ENCODE measurements at places on chromosomes 12 and 14.

DNA sequence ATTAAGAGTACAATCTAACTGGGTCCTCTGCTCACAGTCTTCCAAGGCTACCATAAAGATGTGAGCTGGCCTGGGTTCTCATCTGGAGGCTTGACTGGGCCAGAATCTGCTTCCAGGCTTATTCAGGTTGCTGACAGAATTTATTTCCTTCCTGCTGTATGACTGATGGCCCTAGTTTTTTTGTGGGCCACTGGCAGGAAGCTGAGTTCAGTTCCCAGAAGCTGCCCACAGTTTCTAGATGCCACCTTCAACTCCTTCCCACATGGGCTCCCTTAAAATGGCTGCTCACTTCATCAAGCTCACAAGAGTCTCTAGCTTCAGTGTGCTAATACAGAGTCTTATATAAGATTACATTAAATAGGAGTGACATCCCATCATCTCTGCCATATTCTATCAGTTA lies 121.7 kb upstream of the CAND1 start:
- no peak for DNase-seq

GRCh38 chr12:4813741-4814140 lies 93.5 kb downstream of the GALNT8 start:
- no peak for DNase-seq

DNA sequence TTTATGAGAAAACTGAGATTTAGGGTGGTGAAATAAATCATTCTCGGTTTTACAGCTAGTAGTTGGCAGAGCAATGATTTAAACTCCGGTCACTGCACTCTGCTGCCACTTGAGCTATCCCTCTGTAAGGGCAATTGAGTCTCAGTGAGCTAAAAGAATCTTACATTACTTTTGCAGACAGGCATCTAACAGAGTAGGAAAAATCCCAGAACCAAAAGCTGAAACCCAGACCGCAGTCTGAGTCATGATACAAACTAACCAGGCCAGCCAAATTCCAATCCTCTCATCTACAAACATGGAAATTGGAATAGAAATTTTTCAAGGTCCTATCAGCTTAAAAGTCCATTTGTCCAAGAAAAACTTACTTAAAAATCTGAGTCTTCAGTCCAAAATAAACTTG lies 73.7 kb downstream of the ANKS1B start:
- DNase-seq = no peak

- DNase-seq = no peak
Measured at GRCh38 chr12:93795352-93795751, 118.2 kb downstream of the CRADD start.

DNA sequence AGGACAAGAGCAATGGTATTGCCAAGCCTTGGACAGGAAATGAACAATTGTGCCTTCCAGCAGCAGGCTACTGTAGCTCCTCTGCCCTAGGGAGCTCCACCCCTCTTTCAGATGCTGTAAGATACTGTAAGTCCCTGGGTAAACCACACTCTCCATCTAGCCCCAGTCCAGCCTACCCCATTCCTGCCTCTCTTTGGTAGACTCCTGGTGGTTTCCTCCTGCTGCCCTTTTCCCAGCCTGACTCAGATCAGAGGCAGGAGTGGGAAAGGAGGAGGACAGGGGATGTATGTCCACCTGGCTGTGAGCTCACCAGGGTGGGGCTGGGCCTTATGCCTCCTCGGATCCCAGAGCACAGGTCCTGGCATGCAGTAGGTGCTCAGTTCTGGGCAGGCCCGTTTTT lies 174.6 kb downstream of the ESRRB start:
- DNase-seq = no peak

GRCh38 chr12:45637706-45638105 lies 91.8 kb upstream of the ARID2 start:
- DNase-seq = no peak

DNA sequence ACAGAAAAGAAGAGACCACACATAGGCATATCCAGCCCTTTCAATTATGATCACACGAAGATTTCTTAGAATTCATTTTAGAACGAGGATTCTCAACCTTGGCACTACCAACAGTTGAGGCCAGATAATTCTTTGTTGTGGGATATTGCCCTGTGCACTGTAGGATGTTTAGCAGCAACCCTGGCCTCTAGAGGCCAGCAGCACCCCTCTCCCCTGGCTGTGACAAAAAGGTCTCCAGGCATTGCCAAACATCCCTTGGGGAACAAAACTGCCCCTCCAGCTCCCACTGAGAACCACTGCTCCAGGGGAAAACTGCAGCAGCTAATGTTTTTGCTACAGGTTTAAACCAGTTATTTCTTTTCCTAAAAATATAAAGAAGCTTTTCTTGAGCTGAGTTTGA lies 7.1 kb downstream of the NT5DC3 start:
- DNase-seq = no peak
